ENCODE measurements at places on chromosomes 12 and 14. TPM values are rescaled to one million over a fixed set of nuclear protein-coding genes. Genes with fewer than 3 reads are reported as not detected.

- no peak for DNase-seq
These were observed 263.1 kb upstream of the FAR2 start for GRCh38 chr12:28885928-28886327.

GRCh38 chr14:94373708-94374107 lies 14.7 kb downstream of the SERPINA1 start:
- peak; percentile 98 for DNase-seq

The CD163 gene
- total RNA-seq, result not detected

The NKX2-1 gene
- total RNA-seq, result 4.1 TPM

The CEBPE gene
- not detected for total RNA-seq

The PLA2G1B gene
- total RNA-seq, result not detected

Data from bronchial epithelial cell (primary cell).